ENCODE measurements at places on chromosomes 12 and 14.

DNA sequence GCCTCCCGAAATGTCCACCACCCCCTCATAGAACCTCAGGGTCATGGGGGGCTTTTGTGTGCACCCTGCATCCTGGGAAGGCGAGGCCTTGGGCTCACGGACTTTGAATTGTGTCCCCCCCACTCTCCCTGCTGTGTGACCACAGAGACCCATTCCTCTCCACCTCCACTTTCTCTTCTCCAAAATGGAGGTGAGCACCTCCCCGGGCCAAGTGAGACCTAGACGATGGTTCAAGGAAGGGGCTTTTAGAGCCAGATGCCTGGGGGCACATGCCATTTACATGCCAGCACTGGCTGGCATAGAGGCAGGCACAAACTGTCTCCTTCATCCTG lies 33.5 kb downstream of the CYP46A1 start:
- DNase-seq: no peak

GRCh38 chr12:101475751-101476305 lies 692 bp downstream of the SPIC start:
- DNase-seq: no peak

DNA sequence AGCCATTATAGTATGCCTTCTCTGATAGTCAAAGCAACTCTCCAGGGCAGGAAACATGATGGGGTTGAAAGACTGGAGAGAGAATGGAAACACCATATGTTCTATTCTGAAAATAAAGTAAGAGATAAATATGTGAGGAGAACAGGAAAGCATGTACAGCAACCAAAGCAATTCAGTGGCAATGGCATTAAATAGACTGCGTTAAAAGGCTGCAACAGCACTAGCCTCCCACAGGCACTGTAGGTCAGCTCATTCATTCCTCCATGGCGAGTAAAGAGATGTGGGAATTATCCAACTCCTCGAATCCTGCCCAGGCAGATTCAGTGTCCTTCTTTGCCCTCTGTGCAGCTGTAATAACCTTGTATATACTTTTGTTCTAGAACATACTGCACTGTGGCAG lies 43.8 kb downstream of the ANO6 start:
- DNase-seq: no peak

GRCh38 chr14:69873877-69874780 lies 5.1 kb upstream of the SMOC1 start:
- no peak for DNase-seq

DNA sequence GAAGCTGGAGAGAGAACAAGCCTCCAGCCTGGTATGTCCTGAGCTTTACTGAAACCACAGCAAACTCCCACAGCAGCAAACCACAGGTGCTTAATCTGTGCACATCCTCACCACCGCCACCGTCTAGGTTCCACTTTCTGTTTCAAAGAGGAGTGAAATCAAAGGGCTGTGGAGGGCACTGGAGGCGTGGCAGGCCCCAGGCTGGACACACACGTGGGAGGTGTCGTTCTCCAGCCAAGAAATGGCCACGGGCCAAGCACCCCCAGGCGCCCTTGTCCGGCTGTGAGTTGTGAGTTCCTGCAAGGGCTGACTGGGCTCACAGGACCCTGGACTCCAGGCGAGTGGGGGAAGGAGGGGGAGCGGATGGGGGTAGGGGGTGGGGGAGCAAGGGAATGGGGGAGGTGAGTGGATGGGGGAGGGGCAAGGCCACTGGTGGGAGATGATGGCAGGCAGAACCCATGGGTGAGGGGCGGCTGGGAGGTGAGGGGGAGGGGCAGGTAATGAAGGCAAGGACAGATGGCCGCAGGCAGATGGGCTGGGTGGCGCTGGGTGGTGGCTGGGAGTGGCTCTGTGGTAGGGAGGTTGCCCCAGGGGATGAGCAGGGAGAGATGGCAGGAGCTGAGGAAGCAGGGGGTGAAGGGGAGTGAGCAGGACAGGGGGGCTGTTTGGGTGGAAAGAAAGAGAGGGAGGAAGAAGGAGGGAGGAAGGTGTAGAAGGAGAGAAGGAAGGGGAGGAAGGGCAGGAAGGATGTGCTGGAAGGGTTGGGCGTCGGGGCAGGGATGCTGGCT lies 86.7 kb downstream of the NCOR2 start:
- peak; percentile 10 for DNase-seq

- no peak for DNase-seq
These were observed 74.8 kb downstream of the PAPOLA start for GRCh38 chr14:96576937-96577336.

DNA sequence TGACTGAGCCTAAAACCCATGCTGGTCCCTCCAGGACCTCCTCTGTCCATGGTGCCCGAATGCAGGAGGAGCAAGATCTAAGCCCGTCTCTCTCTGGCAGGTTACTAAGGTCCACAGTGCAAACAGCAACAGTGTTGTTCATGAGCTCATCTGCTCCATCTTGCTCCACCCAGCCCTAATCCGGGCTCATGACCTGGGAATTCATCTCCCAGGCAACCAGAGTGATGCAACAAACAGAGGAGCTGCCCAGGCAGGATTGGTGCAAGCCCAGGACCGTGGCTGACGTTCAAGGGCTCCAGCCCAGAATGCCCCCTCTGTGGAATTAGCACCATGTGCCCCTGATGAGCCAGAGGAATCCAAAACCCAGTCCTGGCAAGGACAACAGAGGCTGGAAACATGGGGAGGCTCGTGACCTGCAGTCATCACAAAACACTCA lies 29.9 kb downstream of the HSPB8 start:
- DNase-seq: no peak

- DNase-seq: no peak
These were observed 147.7 kb upstream of the SYT10 start for GRCh38 chr12:33587354-33587753.

GRCh38 chr12:124663771-124664366 lies 96.5 kb upstream of the NCOR2 start:
- no peak for DNase-seq

GRCh38 chr14:99822800-99823455 lies 29.7 kb downstream of the EML1 start:
- no peak for DNase-seq

GRCh38 chr12:114770323-114770722 lies 86.3 kb upstream of the TBX3 start:
- DNase-seq: no peak

- DNase-seq: no peak
These were observed 84.8 kb downstream of the STON2 start for GRCh38 chr14:81315341-81315740.

DNA sequence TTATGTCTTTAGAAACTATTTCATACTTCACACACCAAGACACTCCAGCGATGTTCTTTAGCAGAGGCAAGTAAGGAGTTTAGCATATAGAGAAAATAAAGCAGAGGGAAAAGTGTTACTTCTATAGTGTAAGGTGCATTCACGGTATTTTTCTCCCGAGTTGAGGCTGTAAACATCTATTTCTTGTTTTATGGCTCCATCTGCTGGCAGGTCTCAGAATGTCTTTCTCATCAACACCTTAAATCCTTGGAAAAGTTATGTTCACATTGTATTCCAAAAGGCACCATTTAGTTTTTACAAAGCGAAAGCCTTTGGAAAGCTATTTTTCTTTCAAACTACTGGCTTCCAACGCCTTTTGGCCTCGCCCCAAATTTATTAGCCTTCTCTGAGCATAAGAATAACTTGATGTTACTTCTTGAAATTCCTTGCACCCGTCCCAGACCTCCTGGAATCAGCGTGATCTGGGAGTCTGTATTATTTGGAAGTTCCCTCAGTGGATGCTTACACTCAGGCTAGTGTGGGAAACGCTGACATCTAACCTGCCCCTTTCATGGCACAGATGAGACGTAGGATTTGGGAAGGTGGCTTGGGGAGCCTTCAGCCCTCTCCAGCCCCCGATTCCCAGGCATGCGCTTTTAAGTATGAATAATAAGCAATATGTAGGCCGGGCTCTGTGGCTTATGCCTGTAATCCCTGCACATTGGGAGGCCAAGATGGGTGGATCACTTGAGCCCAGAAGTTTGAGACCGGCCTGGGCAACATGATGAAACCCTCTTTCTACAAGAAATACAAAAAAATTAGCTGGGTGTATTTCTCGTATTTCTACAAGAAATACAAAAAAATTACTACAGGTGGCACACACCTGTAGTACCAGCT lies 1.9 kb upstream of the PIWIL1 start:
- DNase-seq: no peak

DNA sequence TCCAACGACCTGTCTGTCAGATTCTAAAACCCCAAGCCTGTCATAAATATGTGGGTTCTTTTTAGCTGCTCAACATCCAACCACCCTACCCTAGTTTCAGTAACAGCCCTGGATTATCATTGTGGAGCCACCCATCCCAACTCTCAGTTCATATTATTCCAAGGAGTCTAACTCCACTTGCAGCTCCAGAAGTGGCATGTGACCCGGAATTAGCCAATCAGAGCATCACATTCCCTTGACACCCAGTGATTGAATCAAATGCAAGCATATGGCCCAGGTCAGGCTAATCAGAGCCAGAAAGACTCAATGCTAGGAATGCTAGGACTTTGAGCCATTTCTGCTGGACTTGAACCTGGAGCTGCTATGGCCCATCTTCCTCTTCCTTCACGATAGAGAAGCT lies 17.1 kb upstream of the HSP90B1 start:
- DNase-seq: no peak

GRCh38 chr12:10341892-10342509 lies 34.3 kb downstream of the KLRD1 start:
- DNase-seq: no peak

GRCh38 chr14:101257551-101257950 lies 303.7 kb upstream of the DIO3 start:
- no peak for DNase-seq

- no peak for DNase-seq
These were observed 4.0 kb downstream of the FBXL14 start for GRCh38 chr12:1590221-1590979.

GRCh38 chr14:99602788-99603415 lies 1.1 kb downstream of the CCDC85C start:
- DNase-seq: no peak

GRCh38 chr14:105455766-105456660 lies 18.6 kb upstream of the CRIP2 start:
- no peak for DNase-seq

DNA sequence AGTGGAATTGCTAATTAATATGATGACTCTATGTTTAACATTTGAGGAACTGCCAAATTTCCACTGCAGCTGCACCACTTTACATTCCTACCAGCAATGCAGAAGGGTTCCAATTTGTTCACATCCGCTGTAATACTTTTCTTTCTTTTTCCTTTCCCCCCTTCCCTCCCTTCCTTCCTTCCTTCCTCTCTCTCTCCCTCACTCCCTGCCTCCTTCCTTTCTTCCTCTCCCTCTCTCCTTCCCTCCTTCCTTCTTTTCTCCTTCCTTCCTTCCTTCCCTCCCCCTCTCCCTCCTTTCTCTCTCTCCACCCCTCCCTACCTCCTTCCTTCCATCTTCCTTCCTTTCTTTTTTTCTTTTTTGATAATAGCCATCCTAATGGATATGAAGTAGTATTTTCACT lies 3.2 kb upstream of the PFKM start:
- DNase-seq: no peak

GRCh38 chr12:27429606-27430005 lies 16.9 kb upstream of the SMCO2 start:
- no peak for DNase-seq

GRCh38 chr12:92603741-92604432 lies 98.9 kb upstream of the PLEKHG7 start:
- no peak for DNase-seq

DNA sequence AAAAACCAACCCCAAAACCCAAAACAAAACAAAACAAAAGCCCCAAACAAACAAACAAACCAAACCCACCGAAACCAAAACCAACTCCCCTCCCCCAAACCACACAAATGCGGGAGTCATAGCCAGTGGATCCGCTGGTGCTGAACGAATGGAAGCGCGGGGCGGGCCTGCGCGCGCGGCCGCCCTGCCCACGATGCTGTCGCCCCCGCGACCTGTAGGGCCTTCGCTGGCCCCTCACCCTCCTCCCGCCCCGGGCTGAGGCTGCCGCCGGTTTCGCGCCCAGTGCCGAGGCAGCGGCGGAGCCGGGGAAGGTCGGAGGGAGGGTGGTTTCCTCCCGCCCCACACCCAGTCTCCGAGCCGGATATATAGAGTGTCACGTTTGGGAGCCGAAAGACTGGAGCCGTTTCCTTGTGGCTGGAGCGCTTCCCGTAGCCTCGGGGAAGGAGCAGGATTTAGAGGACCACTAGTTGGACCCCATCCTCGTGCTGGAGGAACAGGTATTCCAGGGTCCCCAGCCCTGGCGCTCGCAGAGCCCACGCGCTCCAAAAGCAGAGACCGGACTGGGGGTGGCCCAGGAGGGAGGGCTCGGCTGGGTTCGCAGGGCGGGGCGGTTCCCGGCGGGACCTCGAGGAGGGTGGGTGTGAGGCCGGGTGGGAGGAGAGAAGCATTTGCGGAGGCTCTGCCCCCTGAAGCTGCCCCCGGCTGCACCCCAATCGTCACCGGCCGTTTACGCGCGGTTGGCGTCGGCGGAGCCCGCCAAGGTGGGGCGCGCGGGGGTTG lies at the start of gene FAR2:
Gene FAR2 (plus strand): TSS at position 368 of the 780 bp plus-strand sequence. CDS start 121,172 bp downstream, outside the sequence.
- DNase-seq: peak; percentile 36

DNA sequence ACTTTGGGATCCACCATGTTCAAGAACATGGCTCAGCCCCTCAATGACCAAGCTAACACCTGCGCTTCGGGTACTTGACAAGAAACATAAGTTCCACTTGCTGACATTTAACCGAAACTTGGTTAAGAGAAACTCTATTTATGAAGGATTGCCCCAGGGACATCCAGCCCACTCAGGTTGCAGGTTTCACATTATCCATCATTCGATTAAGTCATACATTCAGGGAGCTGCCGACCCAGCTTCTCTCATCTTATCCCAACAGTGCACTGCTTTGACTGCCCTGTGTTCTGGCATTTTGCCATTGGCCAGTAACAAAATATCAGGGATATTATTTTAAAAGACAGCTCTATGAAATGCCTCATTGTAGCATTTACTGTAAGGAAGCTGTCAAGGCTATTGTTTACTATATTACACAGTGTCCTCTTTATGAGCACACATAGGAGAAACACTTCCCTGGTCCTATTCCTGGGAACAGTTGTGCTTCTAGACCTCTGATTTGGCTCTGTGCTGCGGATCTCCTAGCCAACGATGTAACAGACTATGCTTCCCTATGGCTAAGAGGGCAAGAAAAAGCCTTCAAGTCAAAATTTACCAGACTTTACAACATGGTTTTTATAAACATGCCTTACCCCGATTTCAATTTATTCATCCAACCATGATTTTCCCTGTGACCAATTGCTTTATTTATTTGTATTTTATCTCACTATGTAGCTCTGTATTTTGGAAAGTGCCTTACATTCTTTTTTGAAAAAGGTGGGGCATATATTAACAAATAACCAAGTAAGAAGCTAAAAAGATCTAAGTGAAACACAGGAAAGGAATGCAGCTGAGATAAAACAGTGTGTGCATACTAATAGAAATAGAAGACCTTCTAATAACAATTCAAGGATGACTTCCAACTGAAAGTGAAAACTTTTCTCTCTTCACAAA lies 109.3 kb downstream of the ITPR2 start:
- DNase-seq: no peak

- no peak for DNase-seq
These were observed 63.5 kb upstream of the PPM1H start for GRCh38 chr12:62998454-62998853.

DNA sequence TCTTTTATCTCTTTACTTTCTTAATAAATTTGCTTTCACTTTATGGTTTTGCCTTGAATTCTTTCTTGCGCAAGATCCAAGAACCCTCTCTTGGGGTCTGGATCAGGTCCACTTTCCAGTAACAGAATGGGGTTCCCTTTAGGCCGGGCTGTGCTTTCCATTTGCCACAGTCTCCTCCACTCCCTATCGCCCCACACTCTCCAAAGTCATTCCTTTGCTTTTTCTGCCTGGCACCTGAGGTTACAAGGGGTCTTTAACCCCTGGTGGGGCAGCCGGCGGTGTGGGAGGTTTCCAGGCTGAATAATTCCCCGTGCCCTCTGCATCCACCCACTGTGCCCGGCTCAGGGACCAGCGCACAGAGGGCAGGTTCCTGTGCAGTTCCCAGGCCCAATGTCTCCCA lies 42.9 kb upstream of the LHX5 start:
- no peak for DNase-seq

Measured in CD4-positive, alpha-beta T cell treated with Interferon gamma for 1 hour (primary cell).